ENCODE measurements at places on chromosomes 16 and 17. TPM values are rescaled to one million over a fixed set of nuclear protein-coding genes. Genes with fewer than 3 reads are reported as not detected.

COPZ2 gene
- total RNA-seq = 36.9 TPM

NT5M gene
- total RNA-seq = 3.6 TPM

UNC45B gene
- total RNA-seq = 14.8 TPM

NPIPB8 gene
- total RNA-seq = not detected

ALOX15B gene
- 0.27 TPM for total RNA-seq

HCRT gene
- 1.4 TPM for total RNA-seq

Data from camera-type eye (tissue), 1 donor.